Stimulated activated CD4-positive, alpha-beta T cell treated with anti-CD3 and anti-CD28 coated beads, Interleukin-1b, Interleukin-23, amount 100 ng/mL, for 1 hour (primary cell): ENCODE measurements at places on chromosomes 4 and X.

- no peak for DNase-seq
Measured at GRCh38 chrX:16196829-16197228, 29.5 kb downstream of the MAGEB17 start.

DNA sequence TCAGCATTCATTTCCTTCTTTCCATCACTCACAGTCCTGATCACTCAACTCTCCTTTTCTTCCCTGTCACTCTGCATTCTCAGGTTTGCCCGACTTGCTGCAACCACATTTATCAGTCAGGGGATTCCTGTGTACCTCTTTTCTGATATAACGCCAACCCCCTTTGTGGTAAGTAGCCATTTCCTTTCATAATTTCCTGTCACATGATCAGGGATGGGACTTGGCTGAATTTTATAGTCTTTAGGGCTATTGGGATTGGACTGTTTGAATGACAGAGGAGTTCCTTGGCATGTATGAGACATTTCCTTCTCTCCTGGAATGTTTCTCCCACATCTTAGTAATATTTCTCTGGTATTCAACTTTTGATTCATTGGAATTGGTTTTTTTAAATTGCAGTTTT lies 11.0 kb downstream of the PGM2 start:
- no peak for DNase-seq

DNA sequence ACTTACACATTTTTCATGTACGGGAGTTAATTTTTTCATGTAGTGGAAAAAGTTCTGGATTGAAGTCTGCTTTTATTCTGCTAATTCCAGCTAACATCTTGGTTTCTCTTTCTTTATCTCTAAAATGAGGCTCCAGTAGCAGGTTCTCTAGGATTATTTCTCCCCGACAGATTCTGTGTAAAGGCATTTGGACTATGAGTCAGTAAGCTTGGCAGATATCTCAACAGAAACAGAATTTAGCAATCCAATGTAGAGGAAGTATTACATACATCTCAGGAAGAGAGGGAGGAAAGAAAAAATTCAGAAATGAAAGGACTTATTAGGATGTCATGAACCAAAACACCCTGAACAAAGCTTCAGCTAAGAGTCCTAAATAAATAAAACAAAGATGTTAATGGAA lies 1682.3 kb upstream of the TENM3 start:
- DNase-seq, result no peak

DNA sequence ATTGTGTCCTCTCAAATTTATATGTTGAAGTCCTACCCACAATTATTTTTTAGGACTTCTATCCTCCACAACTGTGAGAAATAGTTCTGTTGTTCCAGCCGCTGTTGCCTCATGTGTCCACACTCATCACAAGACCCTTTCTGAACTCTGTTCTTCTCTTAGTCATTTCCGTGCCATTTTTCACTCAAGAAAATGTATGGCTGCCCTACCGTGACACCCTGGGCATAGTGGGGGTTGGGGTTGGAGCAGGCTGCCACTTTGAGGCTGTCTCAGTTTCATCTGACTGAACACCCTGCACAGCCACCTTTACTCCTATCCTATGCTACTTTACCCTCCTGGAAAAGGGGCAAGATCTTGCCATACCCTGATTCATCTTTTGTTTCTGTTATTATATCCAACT lies 319.1 kb downstream of the TENM3 start:
- DNase-seq, result no peak

- DNase-seq, result no peak
Measured at GRCh38 chr4:172869621-172870268, 298.9 kb upstream of the GALNT7 start.

GRCh38 chrX:73683236-73683859 lies 120.4 kb downstream of the CHIC1 start:
- no peak for DNase-seq

DNA sequence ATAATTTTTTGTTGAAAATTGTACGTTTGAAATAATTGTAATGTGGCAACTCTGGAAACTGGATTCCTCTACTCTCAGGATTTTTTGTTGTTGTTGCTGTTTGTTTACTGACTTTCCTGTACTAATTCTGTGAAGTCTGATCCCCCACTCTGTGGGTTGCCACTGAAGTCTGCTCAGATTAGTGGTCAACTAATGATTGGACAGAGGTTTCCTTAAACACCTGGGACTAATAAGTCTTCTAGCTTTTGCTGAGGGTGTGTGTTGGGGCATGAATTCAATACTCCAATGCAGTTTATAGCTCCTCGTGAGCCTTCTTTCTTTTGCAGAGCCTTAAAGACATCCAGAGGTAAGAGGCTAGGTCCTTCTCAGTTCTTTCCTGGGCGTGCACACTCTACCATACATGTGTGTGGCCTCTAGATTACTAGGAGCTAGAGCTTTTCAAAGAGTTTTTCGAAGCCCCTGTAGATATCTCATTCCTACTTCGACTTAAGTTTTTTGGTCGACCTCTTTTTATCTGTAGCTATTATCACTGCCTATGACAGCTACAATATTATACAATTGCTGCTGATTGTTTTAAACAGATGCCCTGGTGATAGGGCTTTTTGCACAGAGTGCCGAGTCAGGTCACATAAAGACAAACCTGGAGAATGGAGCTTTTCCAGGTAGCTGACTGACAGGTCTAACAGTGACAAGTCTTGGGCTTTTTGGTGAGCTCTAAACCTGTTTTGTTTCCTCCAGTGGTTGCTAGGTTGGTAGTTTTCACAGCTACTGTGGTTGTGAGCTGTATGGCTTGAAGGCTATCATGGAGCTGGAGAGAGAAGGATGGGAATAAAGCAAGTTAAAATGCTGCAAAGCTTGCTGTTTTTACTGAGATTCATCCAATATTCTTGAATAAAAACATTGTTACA lies 34.0 kb downstream of the BMP2K start:
- DNase-seq, result no peak

DNA sequence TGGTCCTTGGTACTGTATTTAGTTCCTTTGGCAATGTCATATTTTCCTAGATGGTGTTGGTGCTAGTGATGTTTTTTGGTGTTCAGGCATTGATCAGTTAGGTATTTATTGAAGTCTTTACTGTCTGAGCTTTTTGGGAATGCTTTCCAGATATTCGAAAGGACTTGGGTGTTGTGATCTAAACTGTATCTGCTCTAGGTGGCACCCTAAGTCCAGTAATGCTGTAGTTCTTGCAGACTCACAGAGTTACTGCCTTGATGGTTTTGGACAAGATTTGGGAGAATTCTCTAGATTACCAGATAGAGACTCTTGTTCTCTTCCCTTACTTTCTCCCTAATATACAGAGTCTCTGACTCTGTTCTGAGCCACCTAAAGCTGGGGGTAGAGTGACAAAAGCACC lies 513.6 kb upstream of the PITX2 start:
- DNase-seq, result no peak

DNA sequence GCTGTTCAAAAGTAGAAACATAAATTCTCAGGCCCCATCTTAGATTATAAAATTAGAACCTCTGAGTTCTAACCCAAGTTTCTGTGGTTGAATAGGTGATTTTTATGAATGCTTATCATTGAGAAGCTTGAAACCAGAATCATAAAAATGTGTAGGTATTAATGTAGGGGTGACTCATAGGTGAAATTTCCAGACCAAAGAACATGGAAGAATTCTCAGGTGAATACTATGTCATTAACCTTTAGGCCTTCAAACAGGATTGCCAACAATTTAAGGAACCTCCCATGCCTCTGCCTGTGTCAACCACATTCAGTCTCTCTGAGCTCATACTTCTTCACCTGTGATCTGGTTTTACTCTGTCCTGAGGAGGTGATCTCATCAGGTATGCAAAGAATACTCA lies 177.8 kb downstream of the NPFFR2 start:
- DNase-seq, result no peak

DNA sequence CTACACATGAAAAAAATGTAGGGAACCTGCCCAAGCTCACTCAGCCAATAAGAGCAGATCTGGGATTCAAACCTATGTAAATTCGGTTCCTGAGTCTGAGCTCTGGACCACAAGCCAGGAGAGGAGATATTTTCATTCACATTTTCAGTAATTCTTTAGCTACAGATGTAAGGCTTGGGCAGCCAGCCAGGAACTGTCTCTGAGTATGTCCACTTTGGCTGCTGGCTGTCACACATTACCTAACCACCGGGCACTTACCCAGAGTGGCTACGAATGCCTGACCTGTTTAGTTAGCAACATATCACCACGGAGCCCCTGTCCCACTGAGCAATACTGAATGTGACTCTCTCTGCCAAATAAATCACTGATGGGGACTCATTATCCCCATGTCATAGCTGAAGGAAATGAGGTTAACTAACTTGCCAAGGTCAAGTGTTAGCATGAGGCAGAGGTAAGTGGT lies 15.3 kb downstream of the USP46 start:
- DNase-seq, result no peak

- no peak for DNase-seq
Measured at GRCh38 chrX:94743478-94743877, 1069.5 kb downstream of the FAM133A start.

- no peak for DNase-seq
Measured at GRCh38 chrX:17535229-17535628, 160.2 kb downstream of the NHS start.

GRCh38 chrX:114924856-114925255 lies 92.6 kb downstream of the IL13RA2 start:
- no peak for DNase-seq

DNA sequence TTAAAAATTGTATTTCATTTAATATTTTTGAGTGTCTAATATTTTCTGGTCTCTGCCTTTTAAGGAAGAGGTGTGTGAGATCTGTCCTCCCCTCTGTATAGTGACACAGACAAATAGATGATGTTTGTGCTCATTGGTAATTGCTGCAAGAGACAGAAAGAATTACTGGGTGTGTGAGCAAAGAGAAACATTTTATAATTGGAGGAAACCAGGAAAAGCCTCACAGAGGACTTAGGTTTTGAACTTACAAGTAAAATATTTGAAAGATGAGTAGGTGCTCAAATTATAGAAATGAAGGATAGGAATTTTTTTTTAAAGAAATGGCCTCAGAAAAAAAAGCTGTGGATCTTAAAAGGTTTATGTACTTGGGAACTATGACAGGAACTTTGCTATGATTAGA lies 149.8 kb downstream of the SPCS3 start:
- no peak for DNase-seq
